ENCODE measurements at places on chromosomes 2 and 18. TPM values are rescaled to one million over a fixed set of nuclear protein-coding genes. Genes with fewer than 3 reads are reported as not detected.

DNA sequence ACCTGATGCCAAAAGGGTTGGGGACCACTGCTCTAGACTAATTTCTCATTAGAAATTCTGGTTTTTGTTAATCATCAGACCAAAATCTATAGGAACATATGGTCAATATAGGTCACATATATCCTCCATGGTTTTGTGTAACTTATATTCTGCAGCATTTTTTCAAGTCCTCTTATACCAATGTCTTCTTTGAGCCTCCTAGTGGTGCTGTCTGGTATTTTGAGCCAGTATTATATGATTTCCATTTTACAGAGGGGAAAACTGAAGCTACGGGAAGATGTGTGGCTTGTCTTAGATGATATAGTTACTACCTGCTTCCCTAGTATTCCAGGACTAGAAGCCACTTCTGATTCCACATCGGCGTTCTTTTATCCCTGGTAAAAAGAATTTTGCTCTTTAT, 13.8 kb downstream of the MAPK4 start:
- no peak for DNase-seq
- H3K27ac ChIP-seq, result no peak overlapping the region
- H3K4me3 ChIP-seq, result no peak overlapping the region
- no peaks in the 10 kb centered on the region for H3K36me3 ChIP-seq
- H3K27me3 ChIP-seq, result no peaks in the 10 kb centered on the region

- DNase-seq, result no peak
- H3K27ac ChIP-seq, result no peak overlapping the region
- no peaks in the 10 kb centered on the region for H3K27me3 ChIP-seq
- no peaks in the 10 kb centered on the region for H3K4me1 ChIP-seq
Measured at GRCh38 chr2:220940646-220941045, 631.5 kb downstream of the EPHA4 start.

DNA sequence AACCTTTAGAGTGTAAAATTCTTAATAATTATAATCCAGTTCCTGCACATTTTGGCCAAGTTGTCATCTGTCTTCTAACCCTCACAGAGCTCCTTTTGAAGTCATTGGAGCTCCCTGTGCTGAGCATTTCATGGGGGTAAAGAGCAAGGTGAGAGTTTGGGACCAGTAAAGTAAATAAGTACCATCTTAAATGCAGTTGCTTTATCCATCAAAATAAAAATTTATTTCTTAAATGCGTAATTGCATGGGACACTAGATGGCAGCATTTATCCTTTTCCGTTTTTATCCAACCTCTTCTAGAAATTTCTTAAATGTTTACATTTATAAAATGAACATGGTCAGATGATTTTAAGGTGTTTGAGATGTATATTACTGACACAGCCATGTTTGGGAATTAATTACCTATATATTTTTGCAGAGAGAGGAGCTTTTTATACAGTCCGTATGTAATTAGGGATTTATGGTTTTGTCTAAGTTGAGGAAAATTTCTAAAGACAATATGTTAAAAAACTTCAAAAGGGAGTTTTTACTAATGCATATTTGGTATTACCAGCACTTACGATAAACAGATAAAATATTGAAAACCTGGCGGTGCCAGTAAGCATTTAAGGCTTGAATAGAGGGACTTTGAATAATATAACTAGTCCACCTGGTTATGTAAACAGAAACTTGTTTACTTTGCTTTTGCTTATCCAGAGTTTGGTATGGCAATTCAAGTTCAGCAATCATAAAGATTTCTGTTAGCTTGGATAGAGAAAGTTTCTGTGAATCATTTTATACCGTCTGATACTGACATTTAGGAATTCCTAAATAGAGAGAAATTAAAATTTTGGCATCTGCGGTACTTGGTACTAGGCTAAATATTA, 54.5 kb downstream of the ACSL3 start:
- H3K27me3 ChIP-seq, result no peaks in the 10 kb centered on the region
- no peaks in the 10 kb centered on the region for H3K36me3 ChIP-seq
- no peaks in the 10 kb centered on the region for H3K4me1 ChIP-seq
- DNase-seq, result no peak
- no peak overlapping the region for H3K27ac ChIP-seq

MSTN gene
- not detected for total RNA-seq

DNA sequence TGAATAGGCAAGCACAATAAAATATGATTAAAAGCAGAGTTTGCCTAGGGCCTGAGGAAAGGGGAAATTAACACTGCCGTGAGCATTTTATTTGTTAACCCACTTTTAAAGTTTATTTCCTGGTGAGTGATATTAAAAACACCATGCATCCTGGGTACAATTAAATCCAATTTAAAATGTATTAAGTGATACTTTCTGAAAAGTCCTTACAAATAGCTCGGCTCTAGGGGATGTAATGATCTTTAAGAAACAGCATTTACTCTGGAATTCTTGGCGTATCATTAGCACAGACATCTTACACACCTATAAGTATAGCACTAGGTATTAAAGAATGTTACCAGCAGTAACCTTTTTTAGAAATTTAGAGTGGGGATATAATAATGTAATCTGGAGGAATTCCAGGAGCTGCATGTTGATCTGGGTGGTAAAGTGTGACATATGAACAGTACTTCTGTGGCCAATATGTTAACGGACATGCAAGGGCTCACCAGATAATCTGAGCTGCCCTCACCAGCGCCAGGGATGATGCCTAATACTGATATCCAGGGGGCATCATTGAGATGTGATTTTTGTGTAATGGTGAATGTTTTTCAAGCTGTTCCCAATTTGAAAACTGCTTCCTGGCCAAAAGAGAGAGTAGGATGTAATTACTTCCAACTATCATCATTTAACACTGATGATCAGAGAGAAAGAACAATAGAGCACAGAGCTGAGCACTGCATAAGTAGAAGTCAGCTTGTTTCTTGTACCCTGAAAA, 235.9 kb downstream of the DSEL start:
- H3K27me3 ChIP-seq, result no peaks in the 10 kb centered on the region
- H3K27ac ChIP-seq, result no peak overlapping the region
- H3K36me3 ChIP-seq, result no peaks in the 10 kb centered on the region
- H3K4me1 ChIP-seq, result no peaks in the 10 kb centered on the region

DNA sequence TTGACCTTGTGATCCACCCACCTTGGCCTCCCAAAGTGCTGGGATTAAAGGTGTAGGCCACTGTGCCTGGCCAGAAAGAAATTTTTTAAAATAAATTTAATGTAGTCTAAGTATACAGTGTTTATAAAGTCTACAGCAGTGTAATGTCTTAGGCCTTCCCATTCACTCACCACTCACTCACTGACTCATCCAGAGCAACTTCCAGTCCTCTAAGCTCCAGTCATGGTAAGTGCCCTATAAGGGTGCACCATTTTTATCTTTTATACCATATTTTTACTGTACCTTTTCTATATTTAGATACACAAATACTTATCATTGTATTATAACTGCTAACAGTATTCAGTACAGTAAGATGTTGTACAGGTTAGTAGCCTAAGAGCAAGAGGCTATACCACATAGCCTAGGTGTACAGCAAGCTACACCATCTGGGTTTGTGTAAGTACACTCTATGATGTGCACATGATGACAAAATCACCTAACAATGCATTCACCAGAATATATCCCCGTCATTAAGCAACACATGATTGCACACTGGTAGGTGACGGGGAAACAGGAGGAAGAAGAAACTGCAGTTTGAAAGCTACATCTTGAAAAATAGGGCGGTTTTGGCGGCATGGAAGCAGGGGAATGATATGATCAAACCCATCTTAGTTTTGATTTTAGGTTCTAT, 105.1 kb upstream of the ITGB6 start:
- no peaks in the 10 kb centered on the region for H3K27me3 ChIP-seq
- H3K4me1 ChIP-seq, result no peaks in the 10 kb centered on the region
- H3K27ac ChIP-seq, result no peak overlapping the region

DNA sequence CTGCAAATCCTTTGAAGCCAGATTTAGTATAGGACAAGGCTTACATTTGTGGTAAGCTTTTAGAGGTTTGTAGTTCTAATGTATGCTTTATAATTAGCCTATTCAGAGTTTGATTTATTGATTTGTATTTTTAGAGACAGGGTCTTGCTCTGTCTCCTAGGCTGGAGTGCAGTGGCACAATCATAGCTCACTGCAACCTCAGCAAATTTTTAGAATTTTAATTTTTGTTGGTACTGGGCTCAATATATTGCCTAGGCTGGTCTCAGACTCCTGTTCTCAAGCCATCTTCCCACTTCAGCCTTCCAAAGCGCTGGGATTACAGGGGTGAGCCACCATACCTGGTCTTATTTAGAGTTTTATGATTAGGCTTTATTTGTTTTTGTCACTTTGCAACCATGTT, 4.5 kb downstream of the KCNJ13 start:
- H3K4me3 ChIP-seq, result no peak overlapping the region
- no peaks in the 10 kb centered on the region for H3K27me3 ChIP-seq
- H3K27ac ChIP-seq, result no peak overlapping the region
- no peaks in the 10 kb centered on the region for H3K36me3 ChIP-seq
- no peak for DNase-seq

C1QL2 gene
- not detected for total RNA-seq

DNA sequence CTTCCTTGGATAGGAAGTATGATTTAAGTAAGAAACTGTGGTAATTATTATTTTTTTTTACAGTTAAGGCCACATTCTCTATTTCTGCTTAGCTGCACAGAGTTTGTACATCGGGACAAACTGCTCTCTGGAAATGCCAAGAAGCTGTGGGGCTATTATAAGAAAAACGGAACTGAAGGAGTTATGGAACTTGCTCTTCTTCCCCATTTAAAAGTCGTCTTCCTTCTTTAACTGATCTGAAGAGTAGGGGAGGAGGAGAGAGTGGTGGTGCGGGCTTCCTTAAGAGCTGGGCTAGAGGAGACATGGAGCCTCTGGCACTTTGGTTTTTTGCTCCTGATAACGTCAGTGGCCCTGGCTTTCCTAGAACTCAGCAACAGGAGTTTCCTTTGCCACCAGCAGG, 54.4 kb downstream of the RAB31 start:
- no peaks in the 10 kb centered on the region for H3K27me3 ChIP-seq
- no peak for DNase-seq
- H3K36me3 ChIP-seq, result no peaks in the 10 kb centered on the region
- peaks cover 8% of the 10 kb centered on the region for H3K4me1 ChIP-seq
